ENCODE measurements at places on chromosomes 2 and 18. TPM values are rescaled to one million over a fixed set of nuclear protein-coding genes. Genes with fewer than 3 reads are reported as not detected.

Gene CCL20
- 29.9 TPM for total RNA-seq

Gene PJVK
- total RNA-seq, result 1.1 TPM

Gene ZSWIM2
- not detected for total RNA-seq

Gene AFF3
- 10.6 TPM for total RNA-seq

Gene HAAO
- 19.2 TPM for total RNA-seq

Gene MARCHF4
- 0.37 TPM for total RNA-seq

Gene MAPK4
- 1.6 TPM for total RNA-seq

Gene NETO1
- total RNA-seq, result not detected

Gene HOXD12
- not detected for total RNA-seq

Gene DNER
- total RNA-seq, result 1.3 TPM

Gene FAP
- total RNA-seq, result 0.34 TPM

Gene SELENOI
- total RNA-seq, result 44.5 TPM

Gene PRR30
- total RNA-seq, result not detected

Gene ASIC4
- total RNA-seq, result not detected

Gene NEURL3
- total RNA-seq, result 3.3 TPM

Gene SRD5A2
- total RNA-seq, result not detected

Gene TMEM247
- total RNA-seq, result not detected

Gene TSGA10
- 9.1 TPM for total RNA-seq

Gene IGFBP2
- total RNA-seq, result 143 TPM

Measured in left colon (tissue), 2 donors.